Central memory CD8-positive, alpha-beta T cell (primary cell): ENCODE measurements at places on chromosomes 11 and 22.

- no peak for DNase-seq
These were observed 35.4 kb downstream of the CD82 start for GRCh38 chr11:44600839-44601383.

- DNase-seq = no peak
These were observed 226.7 kb upstream of the PDGFD start for GRCh38 chr11:104390651-104391050.

- no peak for DNase-seq
These were observed 61.5 kb downstream of the SGSM1 start for GRCh38 chr22:24867323-24868022.

DNA sequence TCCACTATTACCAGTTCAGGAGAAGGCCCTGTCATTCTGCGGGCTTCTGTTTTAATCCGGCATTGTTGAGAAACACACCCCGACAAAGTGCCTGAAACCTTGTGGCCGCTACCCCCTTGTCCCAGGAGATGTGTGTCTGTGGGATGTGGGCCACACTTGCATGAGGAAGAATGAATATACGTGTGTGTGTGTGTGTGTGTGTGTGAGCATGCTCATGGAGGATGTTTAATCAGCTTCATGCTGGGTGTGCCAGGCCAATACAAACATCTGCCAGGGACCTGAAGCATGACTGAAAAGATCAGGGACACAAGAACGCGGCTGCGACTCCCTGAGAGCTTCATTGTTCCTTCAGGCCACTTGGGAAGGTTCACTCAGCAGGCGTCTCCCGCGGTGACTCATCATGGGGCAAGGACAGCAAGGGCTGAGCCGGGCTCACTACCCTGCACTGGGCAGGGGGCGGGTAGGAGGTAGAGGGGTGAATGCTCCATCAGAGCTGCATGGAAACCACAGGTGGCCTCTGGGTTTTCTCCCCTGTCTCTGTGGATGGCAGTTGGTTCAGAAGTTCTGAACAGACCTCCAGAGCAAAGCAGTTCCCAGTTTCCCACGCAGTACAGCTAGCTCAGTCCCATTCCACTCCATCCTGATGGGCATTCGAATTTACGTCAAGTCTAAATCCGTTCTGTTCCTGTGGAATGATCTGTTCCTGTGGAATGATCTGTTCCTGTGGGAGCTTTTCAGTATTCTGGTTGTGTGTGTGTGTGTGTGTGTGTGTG is 7.0 kb upstream of the MALAT1 start:
- DNase-seq = no peak

DNA sequence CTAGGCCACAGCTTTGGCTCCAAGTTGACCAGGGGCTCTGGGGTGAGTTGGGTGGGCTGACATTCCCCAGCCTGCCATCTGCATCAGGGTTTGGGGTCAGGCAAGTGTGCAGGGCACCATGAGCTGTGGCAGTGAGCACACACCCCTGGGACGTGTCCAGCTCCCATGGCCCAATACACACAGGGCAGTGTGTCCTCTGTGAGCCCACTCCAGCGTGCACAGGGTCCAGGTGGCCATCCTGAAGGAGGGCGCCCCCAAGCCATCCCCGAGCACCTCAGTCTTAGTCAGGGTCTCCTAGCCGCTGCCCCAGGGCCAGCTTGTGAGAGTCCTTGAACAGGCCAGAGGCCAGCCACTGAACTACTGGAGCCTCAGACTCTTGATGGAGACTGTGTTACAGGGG is 1.2 kb upstream of the FGF3 start:
- DNase-seq = no peak

DNA sequence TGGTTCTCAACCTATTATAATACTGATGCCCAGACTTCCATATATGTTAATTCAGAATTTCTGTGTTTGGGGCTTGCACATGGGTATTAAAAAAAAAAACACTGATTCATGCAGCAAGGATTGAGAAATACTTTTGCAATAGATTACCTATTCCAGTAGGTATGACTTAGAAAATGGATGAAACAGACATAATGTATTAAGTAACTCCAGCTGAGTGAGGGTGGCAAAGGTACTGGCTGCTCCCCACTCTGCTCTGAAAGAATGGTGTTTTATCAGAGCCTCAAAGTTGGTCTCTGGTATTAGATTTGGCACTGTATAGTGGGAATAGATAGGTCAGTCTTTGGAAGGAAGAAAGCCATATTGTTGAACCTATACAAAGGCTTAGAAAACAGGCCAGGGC is 234.3 kb upstream of the FOLH1 start:
- no peak for DNase-seq

GRCh38 chr22:39979048-39979447 is 15.7 kb upstream of the FAM83F start:
- no peak for DNase-seq

DNA sequence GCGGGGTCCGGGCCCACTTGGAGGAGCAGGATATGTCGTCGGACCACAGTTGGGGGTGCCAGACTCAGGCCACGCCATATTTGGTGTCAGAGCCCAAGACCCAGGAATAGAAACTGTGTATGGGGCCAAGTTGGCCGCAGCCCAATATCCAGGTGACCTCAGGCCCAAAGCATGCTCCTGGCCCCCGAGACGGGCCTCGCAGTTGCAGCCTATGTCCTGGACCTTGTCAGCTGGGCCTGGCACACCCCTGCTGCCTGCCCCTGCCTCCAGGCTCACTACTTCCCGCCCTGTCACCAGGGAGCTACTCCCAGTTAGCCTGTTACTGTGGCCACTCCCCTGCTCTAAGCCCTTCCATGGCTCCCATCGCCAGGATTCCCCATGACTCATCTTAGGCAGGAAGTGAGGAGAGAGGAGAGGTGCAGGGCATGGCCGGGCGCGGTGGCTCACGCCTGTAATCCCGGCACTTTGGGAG is 23.1 kb downstream of the A4GALT start:
- DNase-seq = no peak

- no peak for DNase-seq
These were observed 1.2 kb downstream of the TUBA8 start for GRCh38 chr22:18111759-18112330.

DNA sequence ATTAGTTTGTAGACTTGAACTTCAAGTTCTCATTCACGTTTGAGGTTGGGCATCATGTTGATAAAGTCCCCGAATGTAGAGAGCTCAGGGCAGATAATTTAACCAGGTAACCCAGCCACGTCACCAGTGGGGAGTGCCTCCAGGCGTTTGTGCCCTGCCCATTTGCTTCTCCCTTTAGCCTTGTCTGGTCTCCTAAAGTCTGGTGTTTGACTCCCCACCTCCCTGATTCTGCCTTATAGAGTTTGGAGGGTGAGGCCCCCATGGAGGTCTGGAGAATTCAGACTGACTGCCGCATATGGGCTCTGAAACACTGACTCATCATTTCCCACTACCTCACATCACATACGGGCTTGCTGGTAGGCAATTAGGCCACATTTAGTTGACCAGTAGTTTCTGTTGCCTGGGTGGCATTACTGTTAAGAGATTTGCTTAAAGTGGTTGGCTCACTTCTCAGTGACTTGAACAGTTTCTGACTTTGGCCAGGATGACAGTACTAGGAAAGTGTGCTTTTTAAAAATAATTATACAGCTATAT is 99.3 kb upstream of the GAL start:
- DNase-seq = no peak

- DNase-seq = no peak
These were observed 498.2 kb downstream of the KCNA4 start for GRCh38 chr11:29518389-29519174.

- no peak for DNase-seq
These were observed 5.5 kb upstream of the NNMT start for GRCh38 chr11:114290503-114291235.

- DNase-seq = no peak
These were observed 21.7 kb downstream of the CCDC81 start for GRCh38 chr11:86396396-86396795.

DNA sequence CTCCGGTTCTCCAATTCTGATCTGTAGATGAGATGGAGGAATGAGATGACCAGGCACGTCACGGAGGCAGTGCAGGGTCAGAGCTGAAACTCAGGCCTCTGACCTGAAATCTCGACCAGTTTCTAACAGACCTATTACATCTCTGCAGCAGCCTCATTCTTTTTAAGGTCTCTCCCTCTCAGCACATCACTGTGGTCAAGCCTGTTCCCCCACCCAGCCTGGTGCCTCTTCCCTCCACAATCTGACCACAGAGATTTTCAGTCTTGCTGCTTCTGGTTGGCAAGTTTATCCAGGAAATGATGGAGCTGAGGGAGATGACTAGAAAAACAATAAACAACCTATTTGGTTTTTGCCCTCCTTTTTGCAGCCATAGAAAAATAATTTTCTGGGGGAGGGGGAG is 9.5 kb downstream of the GRAMD1B start:
- no peak for DNase-seq
